ENCODE measurements at places on chromosomes 1 and 21.
A peak's percentile ranks its signal among the peaks of the same experiment; 100 is the strongest.

DNA sequence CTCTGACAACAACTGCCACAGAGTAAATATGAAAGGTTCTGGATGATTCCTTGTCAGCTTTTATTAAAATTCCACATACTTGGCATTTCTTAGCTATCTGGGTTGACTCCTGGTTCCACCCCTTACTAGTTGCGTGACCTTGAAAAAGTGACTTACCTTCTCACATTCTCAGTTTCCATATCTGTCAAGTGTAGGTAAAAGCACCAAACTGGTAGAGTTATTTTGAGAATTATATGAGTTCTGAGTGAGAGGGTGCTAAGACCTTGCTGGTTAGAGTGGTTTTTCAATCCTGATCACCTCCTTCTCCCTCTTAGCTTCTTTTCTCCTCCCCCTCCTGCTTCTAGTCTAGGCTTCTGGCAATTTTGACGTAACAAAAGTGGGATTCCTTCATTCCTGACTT lies 83.4 kb upstream of the ABCD3 start:
- DNase-seq = no peak

DNA sequence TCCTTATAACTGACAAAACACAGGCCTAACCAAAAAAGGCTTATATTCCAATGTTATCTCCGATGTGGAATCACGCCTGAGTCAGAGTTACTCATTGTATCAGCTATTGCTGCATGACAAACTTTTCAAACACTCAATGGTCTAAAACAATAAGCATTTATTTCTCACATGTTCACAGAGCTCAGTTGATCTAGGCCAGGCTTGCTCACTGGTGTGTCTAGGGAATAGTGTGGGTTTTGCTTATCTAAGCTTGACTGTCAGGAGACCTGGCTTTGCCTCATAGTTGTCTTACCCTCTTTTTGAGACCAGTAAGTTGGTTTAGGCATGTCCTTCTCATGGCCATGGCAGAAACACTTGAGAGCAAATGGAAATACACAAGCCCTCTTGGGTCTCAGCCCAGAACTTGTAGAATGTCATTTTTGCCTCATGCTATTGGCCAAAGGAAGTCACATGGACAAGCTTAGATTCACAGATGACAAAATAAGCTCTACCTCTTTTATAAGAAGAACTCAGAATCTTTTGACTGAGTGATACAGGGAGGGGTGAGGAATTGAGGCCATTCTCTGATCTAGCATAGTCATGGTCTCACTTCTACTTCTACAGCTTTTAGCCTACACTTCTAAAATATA lies 130.8 kb downstream of the HMCN1 start:
- DNase-seq = no peak

- peak; percentile 50 for DNase-seq
These were observed 62.7 kb downstream of the PLPP3 start for GRCh38 chr1:56516539-56517252.

- DNase-seq = no peak
These were observed 226.3 kb downstream of the SETD4 start for GRCh38 chr21:35833991-35834390.

DNA sequence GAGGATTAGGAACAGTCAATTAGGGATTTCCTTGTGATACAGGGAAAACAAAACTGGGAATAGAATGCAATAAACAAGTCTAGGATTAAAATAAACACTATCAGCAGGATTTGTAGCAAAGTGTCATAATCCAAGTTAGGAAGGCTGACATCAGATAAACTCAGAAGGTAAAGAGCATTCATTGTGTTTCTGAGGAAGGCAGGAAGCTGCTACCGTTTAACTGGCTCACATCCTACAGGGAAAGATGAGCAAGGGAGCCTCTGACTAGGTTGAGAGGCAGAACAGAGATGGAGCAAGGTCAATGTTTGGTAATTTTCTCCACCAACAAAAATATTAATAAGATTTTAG lies 124.7 kb downstream of the POU2F1 start:
- no peak for DNase-seq

DNA sequence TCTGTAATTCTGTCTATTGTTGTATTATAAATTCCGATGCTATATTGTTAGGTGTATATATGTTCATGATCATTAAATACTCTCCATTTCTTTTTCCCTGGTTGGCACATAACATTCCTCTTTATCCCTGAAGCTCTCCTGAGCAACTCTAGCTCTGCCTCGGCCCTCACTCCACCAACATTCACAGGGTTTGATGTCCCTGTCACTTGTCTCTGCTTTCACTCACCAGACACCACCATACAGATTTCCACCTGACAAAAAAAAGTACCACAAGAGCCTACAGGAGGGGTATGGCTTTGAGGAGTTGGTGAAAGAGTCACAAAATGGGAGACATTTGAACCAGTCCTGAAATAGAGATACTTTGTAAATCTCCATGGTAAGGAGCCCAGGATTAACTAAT lies 8.8 kb upstream of the TSPEAR start:
- DNase-seq = no peak

GRCh38 chr1:53125623-53126360 lies 16.6 kb downstream of the SLC1A7 start:
- no peak for DNase-seq

DNA sequence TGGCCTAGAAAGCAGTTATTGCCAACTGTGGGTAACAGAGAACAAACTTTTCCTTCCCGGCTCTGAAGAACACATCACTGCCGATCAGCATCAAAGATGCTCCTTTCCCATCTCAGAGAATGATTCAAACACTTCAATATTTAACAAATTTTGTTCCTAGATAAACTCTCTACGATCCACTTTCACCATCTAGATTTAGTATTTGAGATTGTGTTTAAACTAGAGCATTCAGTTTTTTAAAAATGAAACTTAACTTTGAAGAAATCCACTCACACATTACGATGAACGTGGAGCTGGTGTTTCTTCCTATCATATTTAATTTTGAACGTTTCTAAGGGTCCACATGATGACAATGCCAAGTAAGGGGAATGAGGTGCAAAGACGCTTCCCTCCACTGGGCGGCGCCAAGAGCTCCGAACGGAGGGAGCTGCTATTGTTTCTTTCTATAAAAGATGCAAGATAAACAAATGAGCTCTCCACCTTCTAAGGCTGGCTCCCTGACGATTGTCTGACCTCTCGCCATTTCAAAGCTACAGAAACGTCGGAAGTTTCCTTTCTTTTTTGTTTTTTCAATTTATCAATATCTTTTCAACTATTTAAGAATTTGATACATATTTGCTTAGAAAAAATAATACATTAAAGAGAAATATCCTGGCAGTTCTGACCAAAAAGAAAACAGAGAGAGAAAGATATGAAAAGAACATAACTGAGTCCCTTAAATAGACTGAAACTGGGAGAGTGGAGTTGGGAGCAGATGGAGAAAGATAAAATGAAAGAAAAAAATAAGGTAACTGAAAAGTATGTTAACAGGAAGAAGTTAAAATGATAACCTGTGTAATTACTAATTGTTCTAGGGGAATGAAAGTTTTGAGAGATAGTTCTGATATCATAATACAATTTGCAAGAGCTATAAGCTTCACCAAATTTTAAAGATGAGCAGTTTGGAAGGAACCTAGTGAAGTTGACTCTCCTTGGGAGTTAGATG lies 4.4 kb upstream of the BARHL2 start:
- DNase-seq = peak; percentile 77

DNA sequence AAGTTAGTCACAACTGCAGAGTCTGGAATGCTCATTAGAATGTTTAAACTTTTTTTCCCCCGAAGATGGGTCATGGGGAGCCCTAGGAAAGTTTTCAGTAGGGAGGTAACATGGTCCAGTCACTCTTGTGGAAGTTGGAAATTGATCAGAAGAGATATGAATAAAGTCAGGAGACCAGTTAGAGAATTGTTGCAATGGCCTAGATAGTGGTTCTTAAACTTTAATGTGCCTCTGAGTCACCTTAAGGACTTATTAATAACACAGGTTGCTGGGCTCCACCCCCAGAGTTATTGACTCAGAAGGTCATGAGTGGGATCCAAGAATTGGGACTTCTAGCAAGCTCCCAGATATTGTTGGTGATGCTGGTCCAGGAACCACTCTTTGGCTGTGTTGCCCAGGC lies 3.2 kb upstream of the TFAP2E start:
- no peak for DNase-seq

GRCh38 chr21:29718081-29718815 lies 221.5 kb downstream of the GRIK1 start:
- no peak for DNase-seq

GRCh38 chr21:15472108-15473040 lies 257.4 kb upstream of the USP25 start:
- no peak for DNase-seq

GRCh38 chr1:55554611-55555010 lies 339.4 kb upstream of the USP24 start:
- no peak for DNase-seq

GRCh38 chr1:175422156-175422555 lies 229.6 kb upstream of the KIAA0040 start:
- DNase-seq = peak; percentile 9

DNA sequence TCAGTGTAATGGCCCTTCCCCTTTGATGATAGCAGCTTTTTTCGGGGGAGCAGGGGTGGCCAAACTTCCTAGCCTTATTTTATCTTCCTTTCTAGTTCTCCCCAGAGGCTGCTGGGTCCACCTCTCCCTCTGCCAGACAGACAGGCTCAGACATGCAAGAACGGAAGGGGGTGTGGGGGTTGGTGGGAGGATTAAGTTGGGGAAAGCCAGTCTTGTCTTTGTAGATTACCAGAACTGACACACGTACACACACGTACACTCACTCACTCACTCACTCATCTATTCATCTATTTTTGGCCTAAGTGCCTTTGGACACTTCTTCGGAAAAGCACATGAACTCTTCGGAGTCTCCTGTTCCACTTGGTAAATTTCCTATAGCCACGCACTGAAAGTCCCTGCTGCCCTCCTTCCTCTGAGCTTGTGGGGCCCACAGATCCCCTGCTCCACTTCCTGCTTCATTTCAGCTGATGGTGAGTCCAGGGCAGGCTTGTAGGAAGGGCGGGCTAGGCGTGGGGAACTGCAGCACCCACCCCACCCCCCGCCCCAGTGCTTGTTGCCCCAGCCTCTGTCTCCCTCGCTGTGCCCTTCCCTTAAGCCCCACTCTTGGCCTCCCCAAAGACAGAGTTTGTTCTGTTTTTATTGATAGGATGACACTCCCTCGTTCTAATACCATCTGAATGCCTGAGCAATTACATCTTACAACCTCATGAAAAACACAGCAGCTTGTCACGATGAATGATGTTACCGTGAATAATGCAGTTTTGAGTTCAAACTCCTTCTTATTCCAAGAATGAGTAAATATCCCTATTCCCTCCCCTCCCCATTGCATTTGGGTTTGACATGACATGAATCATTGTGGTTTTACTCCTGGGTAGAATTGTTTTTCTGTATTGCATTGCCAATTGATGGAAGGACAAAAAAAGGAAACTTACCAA lies 60.7 kb upstream of the ATP5PO start:
- peak; percentile 38 for DNase-seq

GRCh38 chr1:234977875-234978396 lies 150.7 kb downstream of the TOMM20 start:
- no peak for DNase-seq

GRCh38 chr1:222233444-222234158 lies 314.3 kb downstream of the HHIPL2 start:
- DNase-seq = no peak

DNA sequence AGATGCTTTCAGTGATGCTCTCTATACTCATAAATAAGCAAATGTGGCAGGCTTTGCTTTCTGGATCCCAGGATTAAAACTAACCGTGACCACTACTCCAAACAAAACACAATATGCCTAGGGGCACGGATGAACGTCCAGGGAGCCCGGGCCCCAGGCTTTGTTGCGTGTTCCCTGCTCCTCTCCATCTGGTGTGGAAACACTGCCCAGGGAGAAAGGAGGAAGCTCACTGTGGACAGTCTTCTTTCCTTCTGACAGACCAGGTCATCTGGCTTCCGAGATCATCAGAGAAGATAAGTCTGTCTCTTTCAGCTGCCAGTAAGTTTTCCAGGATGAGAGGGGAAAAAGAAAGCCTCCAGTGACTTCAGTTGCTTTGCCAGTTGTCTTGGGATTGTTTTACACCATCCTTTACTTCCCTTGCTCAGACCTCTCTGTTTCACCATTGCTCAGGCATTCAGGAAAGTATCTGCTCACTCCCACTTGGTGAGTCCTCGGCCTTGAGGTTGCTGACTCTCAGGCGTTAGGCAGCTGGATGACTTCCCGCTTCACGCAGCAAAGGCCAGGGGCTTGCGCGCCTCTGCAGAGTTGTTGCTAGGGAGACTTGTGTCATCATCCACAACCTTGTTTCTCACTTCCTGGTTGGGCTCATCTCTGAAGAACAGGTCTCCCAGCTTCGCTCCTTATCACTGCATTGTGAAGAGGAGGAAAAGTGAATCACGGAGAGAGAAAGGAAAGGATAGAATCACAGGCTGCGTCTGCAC lies 20.6 kb upstream of the PGD start:
- no peak for DNase-seq

- no peak for DNase-seq
These were observed 82.4 kb downstream of the NPHS2 start for GRCh38 chr1:179493323-179493722.

GRCh38 chr1:217407534-217408001 lies 223.3 kb downstream of the GPATCH2 start:
- DNase-seq = no peak

DNA sequence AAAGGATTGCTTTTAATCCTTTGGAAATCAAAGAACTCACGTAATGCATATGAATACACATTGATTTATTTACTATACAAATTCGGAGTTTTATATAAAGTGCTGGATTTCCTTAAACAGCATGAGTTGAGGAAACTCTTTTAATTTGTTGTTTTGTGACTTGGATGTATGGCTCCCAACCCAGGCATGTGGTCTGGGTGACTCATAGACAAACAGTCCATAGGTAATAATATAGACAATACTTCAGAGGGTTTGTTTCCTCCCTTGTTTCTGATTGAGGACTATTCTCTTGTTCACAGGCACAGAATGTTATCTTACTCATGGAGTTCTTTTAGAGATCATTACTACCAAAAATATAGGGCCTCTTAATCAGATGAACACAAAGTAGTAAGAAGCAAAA lies 43.8 kb downstream of the XPR1 start:
- DNase-seq = no peak

DNA sequence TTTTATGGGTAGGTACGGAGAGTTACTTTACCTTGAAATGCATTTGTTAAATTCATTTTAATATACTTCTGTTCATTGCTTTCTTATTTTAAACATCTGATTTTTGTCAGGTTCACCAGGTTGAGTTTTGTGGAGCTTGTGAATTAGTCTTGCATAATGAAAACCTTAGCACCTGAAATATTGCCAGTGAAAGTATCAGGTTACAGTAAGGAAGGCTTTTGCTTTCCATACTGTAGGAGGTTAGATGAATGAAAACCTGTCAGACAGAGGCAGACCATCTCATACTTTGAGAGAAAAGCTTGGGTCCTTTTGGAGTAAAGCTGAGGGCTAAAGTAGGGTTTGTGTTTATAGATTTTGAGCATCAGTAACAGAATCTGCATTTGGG lies 34.7 kb downstream of the THRAP3 start:
- DNase-seq = no peak

DNA sequence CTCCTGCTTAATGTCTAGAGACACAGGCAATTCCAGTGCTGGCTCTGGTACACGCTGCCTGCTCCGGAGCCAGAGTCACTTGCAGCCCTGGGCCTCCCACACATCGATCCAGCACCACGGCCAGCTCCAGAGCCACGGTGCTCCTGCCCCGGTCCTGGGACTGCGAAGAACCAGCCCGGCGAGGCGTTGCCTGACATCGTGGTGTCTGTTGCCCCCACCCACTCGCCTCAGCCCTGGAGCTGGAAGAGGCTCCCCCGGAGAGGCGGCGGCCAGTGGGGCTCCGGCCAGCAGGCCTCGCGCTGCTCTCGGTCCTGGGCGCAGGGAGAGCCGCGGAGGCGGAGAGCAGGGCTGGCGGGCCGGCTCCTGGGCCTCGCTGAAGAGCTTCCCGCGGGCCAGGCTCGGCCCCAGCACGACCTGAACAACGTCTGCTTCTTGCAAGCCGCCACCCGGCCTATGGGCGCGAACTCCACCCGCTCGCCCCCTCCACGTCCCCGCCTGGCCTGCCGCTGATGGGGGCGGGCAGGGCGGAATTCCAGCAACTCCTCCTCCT lies 364.8 kb downstream of the CEP170 start:
- DNase-seq = no peak

Data from erythroblast (primary cell).